ENCODE measurements at places on chromosomes 4 and X. TPM values are rescaled to one million over a fixed set of nuclear protein-coding genes. Genes with fewer than 3 reads are reported as not detected.

VCX gene
- total RNA-seq = not detected

CCNB3 gene
- 0.95 TPM for total RNA-seq

AMER1 gene
- total RNA-seq = 3.0 TPM

SHISA3 gene
- total RNA-seq = not detected

FRMD7 gene
- total RNA-seq = not detected

NAA11 gene
- total RNA-seq = not detected

PCDH18 gene
- not detected for total RNA-seq

P2RY8 gene
- total RNA-seq = not detected

FHIP1A gene
- 0.06 TPM for total RNA-seq

ZNF732 gene
- not detected for total RNA-seq

MGARP gene
- 0.57 TPM for total RNA-seq

PABPC1L2B gene
- not detected for total RNA-seq

MAGEA8 gene
- not detected for total RNA-seq

MAP7D2 gene
- total RNA-seq = 6.3 TPM

SMARCA5 gene
- 19.6 TPM for total RNA-seq

VSIG4 gene
- not detected for total RNA-seq

MAGEB1 gene
- not detected for total RNA-seq

CFP gene
- total RNA-seq = 0.95 TPM

UGT2B11 gene
- not detected for total RNA-seq
